ENCODE measurements at places on chromosomes 1 and 21.

DNA sequence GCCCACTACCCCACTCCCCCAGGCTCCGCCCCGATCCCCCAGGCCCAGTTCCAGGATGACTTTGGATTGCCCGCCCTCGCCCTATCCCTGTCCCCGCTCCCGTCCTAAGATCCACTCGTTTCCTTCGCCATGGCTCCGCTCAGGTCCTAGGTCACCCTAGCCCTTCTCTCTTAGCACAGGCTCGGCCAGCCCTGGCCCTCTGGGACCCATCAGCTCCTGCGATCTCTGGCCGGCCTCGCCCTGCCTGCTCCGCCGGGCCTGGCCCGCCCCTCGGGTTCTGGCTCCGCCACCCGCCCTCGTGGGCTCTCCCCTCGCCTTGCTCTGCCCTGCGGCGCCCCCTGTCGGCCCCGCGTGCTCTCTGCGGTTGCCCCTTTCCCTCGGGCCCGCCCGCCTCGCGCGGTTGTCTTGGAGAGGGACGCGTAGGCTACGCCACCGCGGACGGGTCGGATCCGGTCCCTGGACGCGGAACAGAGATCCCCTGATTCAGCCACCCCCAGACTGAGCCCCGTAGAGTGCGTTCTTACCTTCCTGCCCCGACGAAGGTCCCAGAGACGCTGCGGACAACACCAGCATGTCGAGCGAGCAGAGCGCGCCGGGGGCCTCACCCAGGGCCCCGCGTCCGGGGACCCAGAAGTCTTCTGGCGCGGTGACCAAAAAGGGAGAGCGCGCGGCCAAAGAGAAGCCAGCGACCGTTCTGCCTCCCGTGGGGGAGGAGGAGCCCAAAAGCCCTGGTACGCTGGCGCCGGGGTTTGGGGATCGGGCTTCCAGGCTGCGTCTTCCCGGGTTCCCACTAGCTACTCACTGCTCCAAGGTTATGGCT lies at the start of gene LRRC71:
TSS of gene LRRC71 (plus strand) at position 400 of the 820 bp plus-strand sequence. CDS start at position 572, 172 bp downstream.
- no peak within 1 kb of the TSS for H3K27ac ChIP-seq
- DNase-seq: peak; percentile 81
- peaks cover 11% of the 10 kb centered on the region for H3K4me1 ChIP-seq
- H3K4me3 ChIP-seq: no peak within 1 kb of the TSS

DNA sequence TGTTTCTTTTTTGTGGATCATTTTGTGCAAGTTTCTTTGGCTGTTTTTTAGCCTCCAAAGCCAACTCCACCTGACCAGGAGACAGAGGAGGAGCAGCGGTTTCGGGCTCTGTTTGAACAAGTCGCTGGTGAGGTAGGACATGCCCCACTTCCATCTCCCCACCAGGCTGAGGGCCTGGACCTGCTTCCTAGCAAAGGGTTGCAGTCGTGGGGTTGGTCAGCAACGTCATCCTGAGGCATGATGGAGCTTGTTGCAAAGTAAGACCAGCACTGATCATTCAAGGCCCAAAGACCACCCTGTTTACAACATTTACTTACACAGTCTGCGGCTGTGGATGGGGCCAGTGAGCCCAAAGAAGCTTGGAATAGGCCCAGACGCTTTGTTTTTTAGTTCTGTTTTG lies 40.3 kb downstream of the CAPN9 start:
- H3K4me1 ChIP-seq: no peaks in the 10 kb centered on the region
- DNase-seq: no peak
- no peak overlapping the region for H3K27ac ChIP-seq
- peaks cover 15% of the 10 kb centered on the region for H3K27me3 ChIP-seq
- H3K4me3 ChIP-seq: no peak overlapping the region

DNA sequence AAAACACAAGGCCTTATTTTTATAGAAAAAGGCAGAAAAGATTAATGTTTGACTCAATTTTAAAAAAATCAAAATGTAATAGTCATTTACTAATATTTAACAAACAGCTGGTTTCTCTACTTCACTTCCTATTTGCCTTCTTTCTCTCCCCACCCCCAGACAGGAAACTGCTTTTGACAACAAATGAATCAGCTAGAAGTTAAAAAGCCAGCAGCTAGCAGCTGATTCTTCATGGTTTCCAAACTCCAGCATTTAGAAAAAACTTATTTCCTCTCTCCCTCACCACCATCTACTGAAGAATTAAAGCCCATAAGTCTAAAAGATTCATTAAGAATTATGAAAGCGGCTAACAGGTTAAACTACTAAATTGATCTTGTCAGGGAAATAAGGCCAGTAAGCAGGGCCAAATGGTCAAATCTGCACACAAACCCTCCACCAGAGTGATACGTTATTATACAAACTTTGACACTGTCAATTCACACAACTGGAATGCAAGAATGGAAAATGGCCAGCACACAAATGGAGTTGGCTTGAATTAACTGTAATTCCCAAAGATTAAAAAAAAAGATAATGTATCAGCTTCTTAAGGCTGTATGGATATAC lies 4.0 kb downstream of the WDR26 start:
- H3K4me3 ChIP-seq: peak overlapping the region; percentile 67
- peaks cover 75% of the 10 kb centered on the region for H3K36me3 ChIP-seq
- DNase-seq: no peak
- H3K27ac ChIP-seq: peak overlapping the region; percentile 88
- no peaks in the 10 kb centered on the region for H3K27me3 ChIP-seq
- peaks cover 67% of the 10 kb centered on the region for H3K4me1 ChIP-seq

- H3K27ac ChIP-seq: no peak overlapping the region
- H3K4me3 ChIP-seq: no peak overlapping the region
- H3K27me3 ChIP-seq: no peaks in the 10 kb centered on the region
- no peak for DNase-seq
- H3K36me3 ChIP-seq: no peaks in the 10 kb centered on the region
- peaks cover 30% of the 10 kb centered on the region for H3K4me1 ChIP-seq
Measured at GRCh38 chr1:160866001-160866694, 3.5 kb upstream of the CD244 start.

GRCh38 chr21:28627691-28628090 lies 365.0 kb downstream of the LTN1 start:
- no peaks in the 10 kb centered on the region for H3K27me3 ChIP-seq
- H3K4me3 ChIP-seq: no peak overlapping the region
- peaks cover 14% of the 10 kb centered on the region for H3K4me1 ChIP-seq
- peaks cover 18% of the 10 kb centered on the region for H3K36me3 ChIP-seq
- no peak overlapping the region for H3K27ac ChIP-seq

DNA sequence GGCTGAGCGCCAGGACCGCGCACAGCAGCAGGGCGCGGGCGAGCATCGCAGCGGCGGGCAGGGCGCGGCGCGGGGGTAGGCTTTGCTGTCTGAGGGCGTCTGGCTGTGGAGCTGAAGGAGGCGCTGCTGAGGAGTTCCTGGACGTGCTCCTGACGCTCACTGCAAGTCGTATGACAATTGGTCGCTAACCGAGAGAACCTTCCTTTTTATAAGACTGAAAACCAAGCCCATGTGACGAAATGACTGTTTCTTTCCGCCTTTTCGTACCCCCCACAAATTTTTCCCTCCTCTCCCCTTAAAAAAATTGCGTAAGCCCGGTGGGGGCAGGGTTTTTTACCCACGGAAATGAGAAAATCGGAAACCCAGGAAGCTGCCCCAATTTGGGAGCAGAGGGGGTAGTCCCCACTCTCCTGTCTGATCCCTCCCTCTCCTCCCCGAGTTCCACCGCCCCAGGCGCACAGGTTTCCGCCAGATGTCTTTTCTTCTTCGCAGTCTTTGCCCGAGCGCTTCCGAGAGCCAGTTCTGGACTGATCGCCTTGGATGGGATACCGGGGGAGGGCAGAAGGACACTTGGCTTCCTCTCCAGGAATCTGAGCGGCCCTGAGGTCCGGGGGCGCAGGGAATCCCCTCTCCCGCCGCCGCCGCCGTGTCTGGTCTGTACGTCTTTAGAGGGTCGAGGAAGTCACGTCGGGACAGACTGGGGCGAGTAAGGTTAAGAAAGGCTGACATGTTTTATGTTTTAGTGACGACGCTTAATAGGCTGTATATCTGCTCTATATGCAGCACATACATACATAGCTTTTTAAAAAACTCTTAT lies at the start of gene PTGS2:
TSS of gene PTGS2 (minus strand) at position 179 of the 817 bp plus-strand sequence. CDS start at position 46, 133 bp downstream.
- H3K27ac ChIP-seq: no peak within 1 kb of the TSS
- no peaks in the 10 kb centered on the region for H3K36me3 ChIP-seq
- peak within 1 kb of the TSS; percentile 77 for H3K4me3 ChIP-seq
- H3K4me1 ChIP-seq: peaks cover 14% of the 10 kb centered on the region
- H3K27me3 ChIP-seq: peaks cover 72% of the 10 kb centered on the region

GRCh38 chr21:38851101-38851500 lies 45.4 kb downstream of the ETS2 start:
- H3K4me3 ChIP-seq: no peak overlapping the region
- no peak overlapping the region for H3K27ac ChIP-seq
- no peaks in the 10 kb centered on the region for H3K4me1 ChIP-seq
- H3K27me3 ChIP-seq: peaks cover 8% of the 10 kb centered on the region
- no peaks in the 10 kb centered on the region for H3K36me3 ChIP-seq
- DNase-seq: no peak

DNA sequence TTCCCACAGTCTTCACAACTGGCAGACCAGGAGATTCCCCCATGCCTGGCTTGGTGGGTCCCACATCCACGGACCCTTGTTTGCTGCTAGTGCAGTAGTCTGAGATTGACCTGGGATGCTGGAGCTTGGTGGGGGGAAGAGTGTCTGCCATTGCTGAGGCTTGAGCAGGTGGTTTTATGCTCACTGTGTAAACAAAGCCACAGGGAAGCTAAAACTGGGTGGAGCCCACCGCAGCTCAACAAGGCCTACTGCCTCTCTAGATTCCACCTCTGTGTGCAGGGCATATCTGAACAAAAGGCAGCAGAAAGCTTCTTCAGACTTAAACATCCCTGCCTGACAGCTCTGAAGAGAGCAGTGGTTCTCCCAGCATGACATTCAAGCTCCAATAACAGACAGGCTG lies 177.3 kb upstream of the ETV3 start:
- H3K36me3 ChIP-seq: no peaks in the 10 kb centered on the region
- H3K4me1 ChIP-seq: no peaks in the 10 kb centered on the region
- H3K27ac ChIP-seq: no peak overlapping the region

GRCh38 chr21:42117967-42118780 lies 47.1 kb downstream of the UMODL1 start:
- no peak overlapping the region for H3K4me3 ChIP-seq
- no peaks in the 10 kb centered on the region for H3K36me3 ChIP-seq
- no peak overlapping the region for H3K27ac ChIP-seq
- no peak for DNase-seq

- no peak overlapping the region for H3K27ac ChIP-seq
- peaks cover 36% of the 10 kb centered on the region for H3K36me3 ChIP-seq
- peaks cover 13% of the 10 kb centered on the region for H3K4me1 ChIP-seq
- DNase-seq: no peak
- no peaks in the 10 kb centered on the region for H3K27me3 ChIP-seq
- H3K4me3 ChIP-seq: no peak overlapping the region
Measured at GRCh38 chr1:228150120-228150460, 360 bp downstream of the GJC2 start.

DNA sequence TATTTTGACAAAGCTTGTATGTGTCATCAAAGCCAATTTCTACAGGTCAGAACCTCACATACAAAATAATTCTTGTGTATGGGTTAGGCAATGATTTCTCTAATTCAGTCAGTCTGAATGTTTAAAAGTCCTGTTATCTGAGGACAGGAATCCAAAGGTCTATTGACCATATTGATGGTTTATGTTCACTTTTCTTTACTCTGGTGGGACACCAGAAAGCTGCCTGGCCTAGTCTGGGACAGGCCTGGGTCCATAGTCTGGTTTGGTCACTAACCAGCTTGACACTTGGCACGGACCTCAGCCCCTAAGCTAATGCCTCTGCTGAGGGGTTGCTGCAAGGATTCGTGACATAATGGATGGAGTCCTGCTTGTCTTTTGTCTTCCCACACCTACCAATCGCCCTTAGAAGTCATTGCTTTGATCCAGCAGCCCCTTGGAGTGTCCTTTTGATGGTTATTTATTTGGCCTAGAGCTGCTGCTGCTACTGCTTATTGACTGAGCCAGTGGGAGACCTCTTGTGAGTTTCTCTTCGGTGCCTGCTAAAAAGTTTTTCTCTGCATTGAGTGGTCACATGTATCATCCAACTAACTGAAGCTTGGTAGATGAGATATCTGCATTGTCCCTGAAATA lies 15.7 kb downstream of the IFNAR2 start:
- H3K36me3 ChIP-seq: peaks cover 80% of the 10 kb centered on the region
- H3K4me3 ChIP-seq: no peak overlapping the region
- peak overlapping the region; percentile 93 for H3K27ac ChIP-seq
- H3K27me3 ChIP-seq: no peaks in the 10 kb centered on the region

DNA sequence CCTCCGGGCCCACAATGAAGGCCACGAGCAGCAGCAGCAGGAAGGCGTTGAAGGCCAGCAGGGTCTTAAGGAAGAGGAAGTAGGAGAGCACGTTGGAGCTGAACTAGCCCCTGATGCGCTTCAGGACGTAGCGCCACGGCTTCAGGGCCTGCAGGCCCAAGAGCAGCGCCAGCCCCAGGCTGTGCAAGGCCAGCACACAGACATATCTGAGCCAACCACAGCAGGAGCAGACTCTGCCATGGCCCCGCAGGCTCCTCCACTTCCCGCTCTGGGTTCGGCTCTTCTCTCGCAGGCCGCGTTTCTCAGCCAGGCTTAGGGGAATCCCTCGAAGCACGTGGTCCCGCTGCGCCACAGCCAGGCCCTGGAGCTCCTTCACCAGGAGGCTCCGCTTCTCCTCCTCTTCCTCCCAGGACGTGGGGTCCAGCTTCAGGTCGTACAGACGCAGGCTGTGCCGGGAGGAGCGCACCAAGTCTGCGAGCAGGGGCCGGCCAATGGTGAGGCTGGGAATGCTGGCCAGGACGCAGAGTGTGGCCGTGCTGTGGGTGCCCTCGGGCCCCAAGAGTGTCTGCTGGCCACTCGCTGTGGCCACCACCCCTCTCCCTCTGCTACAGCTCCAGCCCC lies 41.7 kb downstream of the ZNF691 start:
- H3K4me3 ChIP-seq: no peak overlapping the region
- no peak overlapping the region for H3K27ac ChIP-seq
- H3K36me3 ChIP-seq: no peaks in the 10 kb centered on the region
- no peak for DNase-seq
- peaks cover 6% of the 10 kb centered on the region for H3K27me3 ChIP-seq
- H3K4me1 ChIP-seq: no peaks in the 10 kb centered on the region

DNA sequence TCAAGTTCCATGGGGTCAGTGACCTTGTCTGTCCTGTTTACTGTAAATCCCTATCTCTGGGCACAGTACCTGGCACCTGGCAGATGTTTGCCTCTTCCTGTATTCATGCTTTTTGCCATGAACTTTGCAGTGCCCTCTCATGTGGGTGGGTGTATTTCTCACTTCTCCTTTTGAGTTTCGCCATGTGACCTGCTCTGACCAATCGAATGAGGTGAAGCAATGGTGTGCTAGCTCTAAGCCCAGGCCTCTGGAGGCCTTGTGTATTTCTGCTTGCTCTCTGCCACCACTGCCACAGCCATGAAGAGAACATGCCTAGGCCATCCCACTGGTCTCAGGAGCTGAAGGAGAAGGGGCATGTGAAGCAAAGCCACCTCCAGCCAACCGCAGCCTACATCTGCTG lies 185.5 kb upstream of the ZC3H12A start:
- peaks cover 4% of the 10 kb centered on the region for H3K4me1 ChIP-seq
- peaks cover 17% of the 10 kb centered on the region for H3K27me3 ChIP-seq
- DNase-seq: no peak
- no peaks in the 10 kb centered on the region for H3K36me3 ChIP-seq

- peaks cover 84% of the 10 kb centered on the region for H3K4me1 ChIP-seq
- H3K4me3 ChIP-seq: peak overlapping the region; percentile 79
- peak; percentile 65 for DNase-seq
- no peaks in the 10 kb centered on the region for H3K27me3 ChIP-seq
Measured at GRCh38 chr21:25573409-25574206, 33.7 kb downstream of the MRPL39 start.
